ENCODE measurements at places on chromosomes 4 and X.

DNA sequence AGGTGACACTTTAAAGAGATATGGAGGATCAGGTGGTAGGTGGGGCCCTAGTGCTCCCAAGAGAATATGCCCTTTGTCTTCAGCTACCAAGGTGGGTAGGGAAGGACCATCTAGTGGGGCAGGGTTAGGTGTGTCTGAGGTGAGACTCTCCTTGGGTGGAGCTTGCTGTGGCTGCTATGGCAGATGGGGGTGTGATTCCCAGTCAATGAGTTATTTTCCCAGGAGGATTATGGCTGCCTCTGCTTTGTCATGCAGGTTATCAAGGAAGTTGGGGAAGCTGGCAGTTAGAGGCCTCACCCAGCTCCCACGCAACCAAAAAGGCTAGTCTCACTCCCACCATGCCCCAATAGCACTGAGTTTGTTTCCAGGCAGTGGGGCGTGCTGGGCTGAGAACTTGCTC, 18.0 kb upstream of the SPIN2A start:
- no peak for DNase-seq

GRCh38 chrX:104621781-104622180, 55.8 kb downstream of the IL1RAPL2 start:
- DNase-seq = no peak

DNA sequence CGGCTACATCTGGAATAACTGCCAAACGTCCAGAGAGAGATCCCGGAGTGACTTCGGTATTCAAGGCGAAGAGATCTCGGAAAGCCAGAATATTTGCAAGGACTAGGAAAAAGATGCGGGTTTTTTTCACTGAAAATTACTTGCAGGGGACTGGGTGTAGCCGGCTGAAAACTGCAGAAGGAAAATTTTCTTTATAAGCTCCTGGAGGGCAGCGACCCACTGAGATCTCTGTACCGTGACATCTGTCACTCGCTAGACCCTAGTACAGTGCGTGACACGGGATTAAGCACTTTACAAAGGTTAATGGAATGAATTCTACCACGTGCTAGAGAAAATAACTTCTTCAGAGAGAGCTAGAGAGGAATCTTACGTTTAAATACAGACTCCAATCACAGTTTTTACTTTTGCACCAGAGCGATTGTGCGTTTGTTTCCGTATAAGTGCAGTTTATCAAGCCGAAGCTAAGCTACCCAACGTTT, 1.1 kb upstream of the LCORL start:
- DNase-seq = no peak

GRCh38 chr4:23881674-23882337, 8.0 kb downstream of the PPARGC1A start:
- DNase-seq = no peak

- DNase-seq = no peak
Observed at GRCh38 chrX:49919617-49920016, 2.8 kb upstream of the CLCN5 start.

GRCh38 chr4:7487502-7487901, 52.8 kb upstream of the PSAPL1 start:
- no peak for DNase-seq

- DNase-seq = no peak
Observed at GRCh38 chr4:38145741-38146140, 185.5 kb downstream of the PTTG2 start.

GRCh38 chrX:121146059-121146628, 98.7 kb downstream of the GLUD2 start:
- DNase-seq = no peak

DNA sequence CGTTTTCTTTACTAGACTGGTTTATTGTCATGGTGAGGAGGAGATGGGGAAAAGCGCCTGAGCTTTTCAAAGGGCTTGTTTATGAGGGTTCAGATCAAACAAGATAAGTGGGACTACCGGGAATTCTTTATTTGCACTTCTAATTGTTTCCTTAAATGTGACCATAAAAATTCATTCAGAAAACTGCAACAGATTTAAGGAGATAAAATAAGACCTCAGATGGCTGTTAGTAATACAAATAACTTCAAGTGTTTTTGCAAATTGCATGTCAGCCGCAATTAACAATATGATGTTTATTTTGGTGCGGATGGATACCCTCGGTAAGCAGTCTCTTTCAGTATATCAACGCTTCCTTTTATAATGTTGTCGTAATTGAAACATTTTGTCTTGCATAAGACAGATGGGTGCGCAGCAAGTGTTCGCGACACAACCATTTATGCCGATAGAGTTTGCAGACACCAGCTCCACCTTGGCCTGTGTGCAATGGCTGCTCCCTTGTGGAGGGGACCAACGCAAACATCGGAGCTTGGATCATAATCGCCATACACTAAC, 151.0 kb downstream of the C4orf33 start:
- DNase-seq = no peak

- no peak for DNase-seq
Observed at GRCh38 chrX:133815496-133815895, 169.9 kb downstream of the GPC3 start.

GRCh38 chr4:82614838-82615449, 53.2 kb upstream of the TMEM150C start:
- no peak for DNase-seq

- DNase-seq = no peak
Observed at GRCh38 chrX:47560179-47560933, 649 bp upstream of the ARAF start.

- DNase-seq = no peak
Observed at GRCh38 chrX:129932821-129933321, 26.9 kb downstream of the UTP14A start.

DNA sequence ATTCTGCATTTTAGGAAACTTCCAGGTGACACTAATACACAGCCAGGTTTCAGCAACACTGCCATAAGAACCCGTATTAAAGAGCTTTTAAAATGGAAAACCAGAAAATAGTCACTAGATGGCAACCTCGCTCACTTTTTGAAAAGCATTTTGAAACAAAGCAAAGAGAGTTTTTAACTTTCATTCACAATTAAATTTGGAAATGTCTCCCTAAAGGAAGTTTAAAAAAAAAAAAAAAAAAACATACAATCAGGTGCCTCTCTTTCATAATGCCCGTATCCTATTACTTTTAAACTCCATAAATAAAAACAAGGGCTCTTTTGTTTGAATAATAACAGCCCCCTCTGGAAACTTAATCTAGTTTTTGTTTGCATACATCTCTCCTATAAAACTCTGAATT, 20.3 kb downstream of the MEPE start:
- no peak for DNase-seq

GRCh38 chr4:10625131-10625530, 59.4 kb downstream of the CLNK start:
- no peak for DNase-seq

DNA sequence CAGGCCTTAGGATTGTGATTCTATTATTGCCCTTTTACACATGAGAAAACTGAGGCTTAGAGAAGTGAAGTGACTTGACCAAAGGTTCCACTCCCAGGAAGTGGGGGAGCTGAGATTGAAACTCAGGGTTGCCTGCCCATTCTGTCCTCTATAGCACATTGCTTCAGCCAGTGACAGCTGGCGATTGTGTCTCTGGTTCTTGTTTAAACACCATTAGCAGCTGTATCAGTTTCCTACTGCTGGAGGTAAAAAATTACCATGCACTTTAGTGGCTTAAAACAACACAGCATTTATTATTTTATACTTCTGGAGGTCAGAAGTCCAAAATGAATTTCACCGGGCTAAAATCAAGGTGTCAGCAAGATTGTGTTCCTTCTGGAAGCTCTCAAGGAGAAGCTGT, 205.8 kb upstream of the MAMLD1 start:
- no peak for DNase-seq

- DNase-seq = no peak
Observed at GRCh38 chr4:185079271-185079905, 61.1 kb downstream of the HELT start.

DNA sequence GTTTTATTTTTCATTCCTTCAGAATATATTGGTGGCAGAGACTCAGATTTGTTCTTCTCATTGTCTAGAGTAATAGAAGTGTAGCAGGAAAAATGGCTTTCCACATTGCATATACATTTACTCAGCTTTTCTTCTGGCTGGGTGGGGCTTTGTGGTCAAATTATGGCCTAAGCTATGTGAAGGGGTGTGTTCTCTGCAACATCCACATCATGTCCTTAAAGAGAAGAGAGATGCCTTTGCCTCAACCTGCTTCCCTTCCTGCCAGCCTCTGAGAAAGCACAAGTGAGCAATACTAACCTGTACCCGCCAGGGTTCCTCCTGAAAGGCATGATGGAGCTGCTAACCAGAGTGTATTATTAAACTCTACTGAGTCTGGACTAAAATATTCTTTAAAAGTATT, 695.6 kb upstream of the FAM241A start:
- DNase-seq = no peak

DNA sequence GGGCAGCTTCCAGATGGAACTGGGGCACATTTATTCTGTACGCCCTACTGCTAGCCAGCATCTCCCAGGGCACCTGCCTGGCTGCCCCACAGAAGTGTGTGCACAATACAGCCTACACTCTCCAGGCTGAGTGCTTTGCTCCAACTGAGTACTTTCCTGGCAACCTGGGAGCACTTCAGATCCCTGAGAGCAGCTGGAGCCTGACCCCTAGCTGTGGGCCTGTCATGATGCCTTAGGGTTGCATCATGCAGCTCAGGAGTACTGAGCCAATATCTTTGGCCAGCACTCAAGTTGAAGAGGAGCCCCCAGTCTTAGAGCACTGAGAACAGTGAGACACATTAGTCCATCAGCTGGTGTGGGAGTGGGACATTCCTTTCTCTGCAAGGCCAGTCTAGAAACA, 321.9 kb downstream of the CFAP47 start:
- no peak for DNase-seq

- no peak for DNase-seq
Observed at GRCh38 chrX:105302246-105302645, 81.8 kb upstream of the TEX13A start.

GRCh38 chr4:128452415-128452814, 164.8 kb upstream of the PGRMC2 start:
- no peak for DNase-seq

GRCh38 chr4:74364652-74365491, at the start of gene EREG:
Gene EREG (plus strand): TSS chr4:74365145. CDS start chr4:74365309, 164 bp downstream.
- peak; percentile 81 for DNase-seq

Data from Right ventricle myocardium inferior (tissue), 1 donor.